PC-3 (cell line): ENCODE measurements at places on chromosomes 1 and 21.

DNA sequence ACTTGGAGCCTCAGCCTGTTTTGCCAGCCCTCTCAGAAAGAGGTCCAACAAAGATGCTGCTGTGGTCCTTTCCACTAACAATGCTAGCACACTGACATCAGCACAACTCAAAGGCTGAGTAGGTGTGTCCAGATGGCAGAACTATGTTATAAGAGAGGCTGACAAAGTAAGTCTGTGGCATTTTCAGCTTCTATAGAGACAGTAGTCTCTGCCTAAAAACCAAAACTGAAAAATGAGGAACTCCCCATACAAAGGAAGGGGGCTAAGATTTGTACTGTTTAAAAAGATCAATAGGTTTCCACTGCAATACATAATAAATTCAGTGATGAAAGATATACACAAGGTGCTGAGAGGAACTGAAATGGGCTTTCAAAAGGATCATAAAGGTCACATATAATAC lies 12.3 kb downstream of the ERO1B start:
- no peak overlapping the region for H3K27ac ChIP-seq
- no peaks in the 10 kb centered on the region for H3K27me3 ChIP-seq
- no peak for DNase-seq
- H3K4me1 ChIP-seq = no peaks in the 10 kb centered on the region
- H3K36me3 ChIP-seq = no peaks in the 10 kb centered on the region
- no peak overlapping the region for H3K4me3 ChIP-seq

GRCh38 chr1:29343476-29343875 lies 107.2 kb downstream of the PTPRU start:
- H3K4me3 ChIP-seq = no peak overlapping the region
- no peaks in the 10 kb centered on the region for H3K36me3 ChIP-seq
- no peak for DNase-seq
- peaks cover 30% of the 10 kb centered on the region; the same call in 1 of the 2 replicates for H3K27me3 ChIP-seq
- no peaks in the 10 kb centered on the region for H3K4me1 ChIP-seq
- H3K27ac ChIP-seq = no peak overlapping the region

DNA sequence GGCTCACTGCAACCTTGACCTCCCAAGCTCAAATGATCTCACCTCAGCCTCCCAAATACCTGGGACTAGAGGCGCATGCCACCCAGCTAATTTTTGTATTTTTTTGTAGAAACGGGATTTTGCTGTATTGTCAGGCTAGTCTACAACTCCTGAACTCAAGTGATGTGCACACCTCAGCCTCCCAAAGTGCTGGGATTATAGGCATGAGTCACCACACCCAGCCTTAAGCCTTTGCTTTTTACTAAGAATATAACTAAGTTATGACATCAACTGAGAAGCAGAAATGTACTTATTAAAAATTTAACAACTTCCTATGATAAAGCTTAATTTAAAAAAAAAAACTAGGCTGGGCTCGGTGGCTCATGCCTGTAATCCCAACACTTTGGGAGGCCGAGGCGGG lies 8.9 kb upstream of the LSS start:
- no peaks in the 10 kb centered on the region for H3K4me1 ChIP-seq
- no peak overlapping the region for H3K4me3 ChIP-seq

DNA sequence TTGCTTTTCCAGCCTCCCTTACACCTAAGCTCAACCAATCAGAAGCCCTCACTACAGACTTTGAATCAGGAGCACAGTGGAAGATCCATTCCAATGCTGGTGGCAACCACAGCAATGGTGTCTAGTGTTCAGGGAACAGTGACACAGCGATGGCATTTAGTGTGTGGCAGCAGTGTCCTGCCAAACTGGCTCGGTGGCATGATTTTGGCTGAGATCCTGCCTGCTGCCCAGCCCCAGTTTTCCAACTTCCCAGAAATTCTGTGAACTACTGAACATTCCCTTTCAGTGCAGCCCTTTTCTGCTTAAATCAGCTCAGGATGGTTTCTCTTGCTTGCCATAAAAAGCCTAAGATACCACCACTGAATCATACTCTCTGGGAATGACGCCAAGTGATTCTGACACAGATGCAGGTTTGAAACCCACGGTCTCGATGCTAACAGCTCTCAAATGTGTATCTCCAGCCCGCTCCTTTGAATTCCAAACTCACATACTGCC lies 8.8 kb downstream of the ASAP3 start:
- no peaks in the 10 kb centered on the region for H3K36me3 ChIP-seq
- no peak overlapping the region for H3K4me3 ChIP-seq
- no peaks in the 10 kb centered on the region for H3K27me3 ChIP-seq
- H3K27ac ChIP-seq = peak overlapping the region; percentile 22
- peak; percentile 92 for DNase-seq

DNA sequence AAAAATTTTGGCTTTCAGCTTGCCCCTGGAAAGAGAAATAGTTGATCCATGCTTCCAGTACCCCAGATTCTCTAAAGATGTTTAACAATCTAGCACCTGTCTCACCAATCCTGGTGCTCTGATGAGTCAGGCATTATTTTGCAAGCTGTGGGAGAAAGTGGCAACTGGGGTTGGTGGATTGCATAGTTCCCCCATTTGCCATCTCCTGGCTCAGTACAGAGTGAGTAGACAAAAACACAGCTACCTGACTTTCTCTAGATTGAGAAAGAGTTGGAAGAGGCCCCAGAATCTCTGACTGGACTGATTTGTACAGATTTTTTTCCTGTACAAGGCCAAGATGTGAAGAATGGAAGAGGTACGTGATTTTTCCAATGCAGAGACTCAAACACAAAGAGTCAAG lies 75.1 kb upstream of the NEGR1 start:
- H3K36me3 ChIP-seq = no peaks in the 10 kb centered on the region
- H3K27me3 ChIP-seq = no peaks in the 10 kb centered on the region
- no peak overlapping the region for H3K4me3 ChIP-seq
- DNase-seq = peak; percentile 41
- no peaks in the 10 kb centered on the region for H3K4me1 ChIP-seq

GRCh38 chr1:17523321-17524041 lies 16.0 kb upstream of the ARHGEF10L start:
- no peak overlapping the region for H3K4me3 ChIP-seq
- no peaks in the 10 kb centered on the region for H3K36me3 ChIP-seq
- no peak overlapping the region for H3K27ac ChIP-seq
- no peaks in the 10 kb centered on the region for H3K27me3 ChIP-seq
- no peak for DNase-seq

DNA sequence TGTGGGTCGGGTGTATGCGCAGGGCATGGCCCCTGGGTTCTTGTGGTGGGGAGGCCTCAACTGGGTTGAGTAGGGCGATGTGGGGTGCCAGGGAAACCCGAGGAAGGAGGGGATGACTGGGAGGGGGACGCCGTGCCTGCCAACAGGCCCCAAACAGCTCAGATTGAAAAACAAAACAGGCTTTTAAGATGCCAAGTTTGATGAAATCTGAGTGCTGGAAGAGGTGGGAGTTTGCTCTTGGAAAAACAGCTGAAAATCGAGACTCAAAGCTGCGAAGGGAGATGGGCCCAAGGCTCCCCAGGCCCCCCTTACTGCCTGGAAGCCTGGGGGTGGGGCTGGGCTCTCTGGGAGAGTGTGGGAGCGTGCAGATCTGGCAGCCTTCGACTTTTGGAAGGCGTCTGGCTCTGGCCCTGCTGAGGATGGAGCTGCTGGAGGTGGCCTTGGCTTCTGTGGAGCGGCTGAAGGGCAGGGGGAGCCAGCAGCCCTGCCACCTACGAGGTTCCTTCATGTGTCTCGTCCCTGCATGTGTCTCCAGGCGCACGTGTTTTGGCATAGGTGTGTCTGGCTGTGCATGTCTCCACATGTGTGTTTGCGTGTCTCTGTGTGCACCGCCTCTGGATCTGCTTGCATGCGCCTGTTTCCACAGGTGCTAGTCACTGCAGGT lies 33.3 kb downstream of the PTPRF start:
- 0 out of 2 replicates have a peak, but pooled peaks cover 11% of the 10 kb centered on the region for H3K36me3 ChIP-seq
- H3K4me1 ChIP-seq = no peaks in the 10 kb centered on the region
- no peak for DNase-seq

DNA sequence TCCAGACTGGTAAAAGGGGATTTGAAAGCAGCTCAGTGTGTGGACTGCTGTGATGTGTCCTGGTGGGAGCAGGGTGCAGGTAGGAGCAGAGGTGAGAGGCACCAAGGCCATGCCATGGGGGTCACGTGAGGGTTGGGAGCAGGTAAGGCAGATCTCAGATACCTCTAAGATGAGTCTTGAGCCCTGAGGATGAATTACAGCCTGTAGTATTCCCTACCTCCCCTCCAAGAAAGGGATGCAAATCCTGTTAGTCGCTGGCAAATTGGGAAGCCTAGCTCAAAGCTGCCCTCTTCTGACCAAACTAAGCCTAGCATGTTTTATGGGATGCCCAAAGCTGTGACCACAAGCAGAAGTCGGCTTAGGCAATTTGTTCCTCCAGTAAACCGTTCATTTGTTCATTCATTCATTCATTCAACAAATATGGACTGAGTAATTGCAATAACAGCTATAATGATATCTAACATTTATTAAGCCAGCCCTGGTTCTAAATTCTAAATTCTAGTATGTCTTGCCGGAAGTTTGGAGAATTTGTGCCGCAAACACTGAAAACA lies 3.9 kb upstream of the NUAK2 start:
- H3K36me3 ChIP-seq = no peaks in the 10 kb centered on the region
- H3K27me3 ChIP-seq = no peaks in the 10 kb centered on the region; the same call in 1 of the 2 replicates
- peak; percentile 93 for DNase-seq
- no peak overlapping the region for H3K27ac ChIP-seq
